ENCODE measurements at places on chromosomes 2 and 18.

DNA sequence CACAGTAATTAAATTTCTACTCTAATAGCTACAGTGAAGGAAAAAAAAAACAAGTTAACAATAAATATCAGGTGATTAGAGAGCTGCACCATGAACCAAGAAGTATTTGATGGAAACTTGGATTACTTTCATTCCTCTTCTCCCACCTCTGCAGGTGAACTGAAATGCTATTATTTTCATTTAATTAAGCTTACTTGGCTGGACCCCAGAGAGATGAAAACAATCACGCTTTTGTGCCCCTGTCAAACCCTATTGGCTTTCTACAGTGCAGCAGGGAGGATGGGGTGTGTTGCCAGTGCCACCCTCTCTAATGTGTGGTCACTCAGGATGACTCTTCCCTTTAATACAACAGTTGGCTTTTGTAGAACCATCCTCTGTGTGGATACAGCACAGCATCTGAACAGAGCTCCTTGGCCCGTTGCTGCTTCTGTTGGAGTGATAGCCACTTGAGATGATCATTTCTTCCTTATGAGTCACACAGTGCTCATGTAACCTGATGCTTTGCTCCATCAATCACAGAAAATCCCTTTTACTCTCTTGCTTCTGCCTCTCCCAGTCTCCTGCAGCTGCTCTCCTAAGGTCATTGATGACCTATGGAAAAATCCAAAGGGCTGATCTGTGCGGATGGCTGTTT, 5.5 kb upstream of the ARL4C start:
- DNase-seq: peak; percentile 81

DNA sequence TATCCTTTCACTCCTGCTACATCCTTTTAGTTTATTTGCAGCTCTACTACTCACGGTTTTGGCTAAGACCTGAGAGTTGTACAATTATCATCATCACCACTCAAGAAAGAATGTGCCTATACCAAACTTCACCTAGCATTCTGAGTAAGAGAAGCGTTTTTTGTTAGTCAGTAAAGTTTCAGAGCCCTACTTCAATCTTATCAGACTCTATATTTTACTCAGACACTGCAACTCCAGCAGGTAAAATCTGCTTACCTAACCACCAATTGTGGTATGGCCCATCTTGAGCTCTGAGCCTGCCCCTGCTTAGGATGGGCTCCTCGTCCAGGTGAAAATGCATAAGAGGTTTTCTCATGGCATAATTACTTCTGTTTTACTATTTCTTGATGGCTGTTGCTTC, 37.1 kb downstream of the ICOS start:
- DNase-seq: no peak

GRCh38 chr2:173161040-173161439, 85.4 kb downstream of the MAP3K20 start:
- DNase-seq: peak; percentile 44

- DNase-seq: peak; percentile 28
Observed at GRCh38 chr2:72142570-72143440, 4.9 kb downstream of the CYP26B1 start.

- DNase-seq: peak; percentile 71
Observed at GRCh38 chr2:46241344-46241743, 55.9 kb upstream of the EPAS1 start.

DNA sequence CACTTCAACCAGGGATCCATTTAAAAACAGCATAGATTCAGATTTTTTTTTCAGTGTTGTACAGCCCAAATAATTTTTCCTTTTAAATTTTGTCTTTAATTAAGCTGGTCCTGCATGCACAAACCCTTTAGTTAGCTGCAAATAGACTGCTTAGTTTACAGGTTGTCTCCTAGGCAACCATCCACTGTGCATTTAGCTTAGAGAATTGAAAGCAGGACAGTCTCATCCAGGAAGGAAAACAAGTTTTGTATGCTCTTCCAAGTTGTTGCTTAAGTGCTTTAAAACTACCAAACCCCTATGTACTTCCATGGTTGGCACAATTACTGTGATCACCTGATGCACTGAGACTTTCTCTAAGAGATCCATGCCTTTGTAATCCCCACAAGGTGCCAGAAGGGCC, at the start of gene MAP3K19:
MAP3K19 (minus strand) TSS at position 148 of the 400 bp plus-strand sequence. CDS start 22,800 bp downstream, outside the sequence.
- no peak for DNase-seq

DNA sequence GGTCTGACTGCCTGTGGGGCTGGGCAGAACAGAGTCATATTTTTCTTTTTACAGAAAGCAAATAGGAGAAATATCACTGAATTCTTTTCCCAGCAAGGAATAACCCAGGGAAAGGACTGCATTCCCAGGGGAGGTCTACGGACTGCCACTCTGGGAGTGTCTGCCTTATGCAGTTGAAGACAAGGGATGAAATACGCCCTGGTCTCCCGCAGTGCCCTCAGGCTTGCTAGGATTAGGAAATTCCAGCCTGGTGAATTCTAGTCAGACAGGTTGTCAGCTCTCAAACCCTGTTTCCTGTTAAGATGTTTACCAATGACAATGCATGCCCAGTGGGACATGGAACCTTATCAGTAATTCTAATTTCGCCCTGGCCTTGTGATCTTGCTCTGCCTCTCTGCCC, 30.3 kb upstream of the PDK1 start:
- no peak for DNase-seq

GRCh38 chr18:11994703-11995444, 13.6 kb downstream of the IMPA2 start:
- DNase-seq: peak; percentile 19

DNA sequence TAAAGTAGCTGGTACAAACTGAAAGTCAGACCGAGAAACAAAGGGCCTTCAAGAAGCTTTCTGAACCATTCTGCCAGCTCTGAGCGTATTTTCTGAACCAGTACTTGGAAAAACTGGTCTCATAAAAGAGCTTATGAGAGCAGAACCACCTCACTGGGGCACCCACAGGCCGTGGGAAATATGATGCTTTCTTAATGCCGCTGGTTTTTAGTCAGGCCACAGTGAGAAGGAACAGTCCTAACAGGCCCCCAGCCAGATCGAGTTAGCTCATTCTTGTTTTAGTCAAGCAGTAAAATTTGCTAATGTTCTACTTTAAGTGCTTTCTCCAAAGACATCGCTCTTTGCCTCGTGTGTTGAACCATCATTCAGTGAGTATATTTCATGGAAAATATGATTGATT, 12.7 kb upstream of the NOSTRIN start:
- DNase-seq: no peak

DNA sequence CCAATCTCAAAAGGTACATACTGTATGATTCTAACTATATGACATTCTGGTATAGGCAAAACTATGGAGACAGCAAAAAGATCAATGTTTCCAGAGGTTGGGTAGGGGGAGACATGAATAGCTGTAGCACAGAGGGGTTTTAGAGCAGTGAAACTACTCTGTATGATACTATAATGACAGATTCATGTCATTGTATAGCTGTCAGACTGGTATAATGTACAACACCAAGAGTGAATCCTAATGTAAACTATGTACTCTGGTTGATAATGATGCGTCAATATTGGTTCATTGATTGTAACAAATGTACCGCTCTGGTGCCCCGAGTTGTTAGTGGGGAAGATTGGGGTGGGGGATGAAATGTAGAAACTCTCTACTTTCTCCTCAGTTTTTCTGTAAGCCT, 172.4 kb upstream of the SPOPL start:
- no peak for DNase-seq

- no peak for DNase-seq
Observed at GRCh38 chr2:178448968-178449661, 1.9 kb downstream of the PRKRA start.

DNA sequence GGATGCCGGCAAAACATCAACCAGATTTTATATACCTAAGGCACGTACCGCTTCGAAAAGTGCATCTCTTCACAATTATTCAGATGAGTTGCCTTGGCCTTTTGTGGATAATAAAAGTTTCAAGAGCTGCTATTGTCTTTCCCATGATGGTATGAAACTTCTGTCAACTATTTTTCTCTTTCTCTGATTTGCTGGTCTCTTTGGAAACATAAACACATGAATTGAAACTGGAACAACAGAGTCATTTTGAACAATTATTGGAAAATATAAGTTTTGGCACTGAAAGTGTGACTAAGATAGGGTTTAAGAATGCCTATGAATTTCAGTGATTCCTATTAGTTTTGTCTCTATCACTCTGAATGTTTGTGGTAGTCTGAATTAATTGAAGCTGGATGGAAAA, 109.9 kb downstream of the DPP4 start:
- no peak for DNase-seq

DNA sequence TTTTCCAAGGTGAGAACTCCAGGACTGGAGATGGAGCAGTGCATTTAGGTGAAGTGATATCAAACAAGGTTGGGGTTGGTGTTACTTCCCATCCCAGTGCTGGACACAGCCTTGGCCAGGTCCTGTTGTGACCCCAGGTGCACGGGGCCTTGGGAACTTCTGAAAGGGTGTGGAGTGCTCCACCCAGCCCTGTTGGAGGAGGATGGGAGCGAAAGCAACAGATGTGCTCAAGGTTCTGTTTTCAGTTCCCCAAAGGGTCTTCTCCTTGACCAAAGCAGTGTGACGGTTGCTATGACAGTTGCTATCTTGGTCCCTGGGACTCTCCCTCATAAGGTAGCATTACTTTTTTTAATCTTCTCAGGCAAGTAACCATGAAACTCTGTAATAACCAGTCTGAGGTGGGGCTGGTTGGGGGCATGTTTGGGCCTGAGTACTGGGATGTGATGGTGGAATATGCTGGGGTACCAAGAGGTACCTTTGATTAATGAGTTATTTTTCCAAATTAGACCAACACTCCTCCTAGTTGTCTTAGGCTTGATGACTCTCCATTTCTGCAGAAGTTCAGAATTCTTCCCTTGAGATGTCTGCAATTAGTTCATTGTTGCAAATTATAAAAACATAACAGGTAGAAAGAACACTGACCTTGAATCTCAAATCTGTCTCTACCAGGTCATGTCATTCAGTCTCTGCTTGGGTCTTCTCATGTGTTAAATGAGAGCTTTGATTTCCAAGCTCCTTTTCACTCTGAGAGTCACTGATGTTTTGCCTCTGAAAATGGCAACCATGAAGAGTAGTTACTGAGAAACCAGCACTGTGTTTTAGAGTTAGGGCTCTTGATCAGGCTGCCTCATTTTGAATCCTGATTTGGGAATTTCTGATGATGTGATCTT, 154.5 kb downstream of the RPIA start:
- DNase-seq: no peak

GRCh38 chr2:135620198-135620597, 88.9 kb downstream of the R3HDM1 start:
- DNase-seq: no peak

DNA sequence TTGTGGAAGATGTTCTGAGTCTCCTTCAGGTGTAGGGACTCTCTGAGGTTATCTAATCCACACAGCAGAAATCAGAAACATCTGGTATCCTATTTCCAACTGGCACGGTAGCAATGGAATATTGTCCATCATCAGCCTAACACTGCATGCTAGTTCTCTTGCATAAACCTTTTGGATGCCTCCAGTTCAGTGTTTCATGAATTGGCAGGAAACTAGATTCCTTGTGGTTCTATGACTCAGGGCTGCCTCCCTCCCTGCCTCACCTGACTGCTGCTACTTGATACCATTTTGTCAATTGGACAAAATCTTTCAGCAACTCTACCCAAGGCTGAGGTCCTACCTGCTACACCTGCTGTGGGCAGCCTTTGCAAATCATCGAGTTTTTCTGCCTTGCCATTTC, 130.9 kb downstream of the TPGS2 start:
- peak; percentile 78 for DNase-seq

DNA sequence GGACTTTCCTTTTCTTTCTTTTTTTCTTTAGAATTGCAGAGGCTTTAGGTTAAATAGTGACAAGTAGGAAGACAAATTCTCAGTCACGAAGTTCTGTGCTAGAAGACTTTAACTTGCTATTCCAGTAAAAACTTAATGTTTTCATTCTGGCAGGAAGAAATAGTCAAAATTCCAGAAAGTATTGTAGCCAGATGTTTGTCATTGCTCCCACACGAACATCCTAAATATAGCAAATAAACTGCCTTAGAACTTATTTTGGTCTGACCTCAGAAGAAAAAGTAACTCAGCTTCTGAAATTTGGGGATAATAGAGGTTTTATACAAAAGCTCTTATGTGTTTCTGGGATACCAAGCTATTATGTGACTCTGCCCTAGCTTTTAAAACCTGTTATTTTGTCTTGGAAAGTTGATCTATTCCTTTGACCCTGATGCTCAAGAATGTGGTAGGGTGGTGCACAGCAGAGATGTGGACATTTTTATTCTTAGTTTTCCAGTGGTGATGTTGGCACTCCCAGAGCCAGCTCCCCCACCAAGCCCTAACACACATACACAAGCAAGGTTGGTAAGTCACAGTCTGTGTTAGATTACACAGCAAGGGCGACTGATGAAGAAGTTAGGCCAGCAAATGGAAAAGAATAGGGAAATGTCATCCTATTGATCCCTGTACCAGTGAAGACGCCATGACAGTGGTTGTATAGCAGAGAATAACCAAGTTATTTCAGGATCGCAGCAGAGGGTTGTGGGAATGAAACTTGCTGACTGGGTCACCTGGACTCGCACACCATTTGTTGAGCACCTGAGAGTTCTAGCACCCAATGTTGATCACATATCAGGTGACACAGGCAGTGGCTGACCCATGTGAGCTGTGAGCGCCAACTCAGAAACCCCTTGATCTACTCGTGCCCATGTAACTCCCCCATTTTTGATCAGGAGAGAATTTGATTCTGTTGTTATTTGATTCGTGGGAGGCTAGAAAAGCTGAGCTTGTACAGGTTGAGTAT, 23.7 kb downstream of the FARP2 start:
- no peak for DNase-seq

GRCh38 chr2:441258-442022, 153.5 kb upstream of the ALKAL2 start:
- DNase-seq: no peak

- no peak for DNase-seq
Observed at GRCh38 chr2:231764124-231764523, 17.0 kb downstream of the PDE6D start.

All from iris pigment epithelial cell (primary cell).